ENCODE measurements at places on chromosomes 5 and 9. TPM values are rescaled to one million over a fixed set of nuclear protein-coding genes. Genes with fewer than 3 reads are reported as not detected.

DNA sequence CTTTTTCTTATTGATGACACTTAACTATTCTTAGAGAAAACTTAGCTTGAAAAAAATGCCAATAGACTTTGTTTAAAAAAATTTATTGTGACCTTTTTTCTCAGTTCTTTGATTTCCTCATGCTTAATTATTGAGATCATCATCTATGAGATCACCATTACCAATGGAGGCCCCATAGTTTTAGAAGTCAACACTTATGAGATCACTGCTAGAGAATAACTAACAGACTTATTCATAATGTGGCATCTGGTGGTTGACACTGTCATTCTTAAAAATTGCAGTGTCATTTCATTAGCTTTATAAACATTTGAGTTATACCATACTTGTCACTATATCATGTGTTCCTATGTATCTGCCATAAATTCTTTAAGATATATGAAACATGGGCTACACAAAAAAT is 14.9 kb upstream of the FEM1C start:
- no peak for DNase-seq

GRCh38 chr9:113973226-113973625 is 97.1 kb downstream of the ZNF618 start:
- DNase-seq, result no peak

The PRELID2 gene
- not detected for polyA plus RNA-seq

DNA sequence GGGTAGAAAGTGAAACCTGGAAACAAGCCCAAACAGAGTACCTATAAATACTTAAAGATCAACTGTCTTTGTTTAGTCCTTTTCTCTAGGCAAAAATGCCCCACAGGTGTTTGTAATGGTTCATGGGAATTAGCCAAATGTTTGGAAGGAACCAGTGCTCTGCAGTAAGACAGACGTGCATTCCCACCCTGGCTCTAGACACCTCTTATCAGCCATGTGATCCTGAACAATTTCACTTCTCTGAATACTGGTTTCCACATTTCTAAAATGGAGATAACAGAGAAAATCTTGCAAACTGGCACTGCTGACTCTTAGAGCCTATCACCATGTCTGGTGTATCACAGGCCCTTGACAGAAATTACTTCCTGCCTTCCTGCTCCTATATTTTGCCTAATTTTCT is 30.0 kb downstream of the GLIS3 start:
- DNase-seq, result no peak

GRCh38 chr9:34442770-34443169 is 15.6 kb downstream of the FAM219A start:
- DNase-seq, result no peak

The DOLPP1 gene
- 10.4 TPM for polyA plus RNA-seq

- no peak for DNase-seq
These were observed 110.5 kb downstream of the ADAMTS12 start for GRCh38 chr5:33781286-33781685.

DNA sequence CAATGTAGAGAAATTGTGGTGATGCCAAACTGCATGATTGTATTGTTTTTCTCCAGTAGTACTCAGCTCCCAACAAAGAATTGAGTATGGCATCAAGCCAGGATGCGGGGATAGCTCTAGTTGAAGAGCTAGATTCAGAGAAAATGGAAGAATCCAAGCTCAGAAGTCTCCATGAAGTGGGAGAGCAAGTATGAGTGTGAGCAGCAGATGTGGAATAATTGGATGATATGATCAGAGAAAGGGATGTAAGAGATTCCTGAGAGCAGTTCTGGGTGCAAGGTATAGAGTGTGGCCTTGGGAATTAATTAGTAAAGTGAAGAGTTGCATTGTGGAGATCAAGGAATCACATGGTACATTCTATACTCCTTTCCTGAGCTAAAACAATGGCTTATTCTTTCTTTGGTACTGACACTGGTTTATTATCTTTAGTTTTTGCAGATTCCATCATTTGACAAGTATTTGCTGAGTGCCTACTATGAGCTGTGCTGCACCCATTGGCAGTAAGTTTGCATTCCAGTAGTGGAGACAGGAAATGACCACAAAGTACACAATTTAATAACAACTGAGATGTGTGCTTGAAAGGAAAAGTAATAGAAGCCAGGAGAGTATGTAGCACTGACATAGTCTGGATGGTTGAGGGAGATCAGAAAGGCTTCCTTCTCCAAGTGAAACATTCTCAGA is 177.1 kb downstream of the CPLANE1 start:
- peak; percentile 0 for DNase-seq

DNA sequence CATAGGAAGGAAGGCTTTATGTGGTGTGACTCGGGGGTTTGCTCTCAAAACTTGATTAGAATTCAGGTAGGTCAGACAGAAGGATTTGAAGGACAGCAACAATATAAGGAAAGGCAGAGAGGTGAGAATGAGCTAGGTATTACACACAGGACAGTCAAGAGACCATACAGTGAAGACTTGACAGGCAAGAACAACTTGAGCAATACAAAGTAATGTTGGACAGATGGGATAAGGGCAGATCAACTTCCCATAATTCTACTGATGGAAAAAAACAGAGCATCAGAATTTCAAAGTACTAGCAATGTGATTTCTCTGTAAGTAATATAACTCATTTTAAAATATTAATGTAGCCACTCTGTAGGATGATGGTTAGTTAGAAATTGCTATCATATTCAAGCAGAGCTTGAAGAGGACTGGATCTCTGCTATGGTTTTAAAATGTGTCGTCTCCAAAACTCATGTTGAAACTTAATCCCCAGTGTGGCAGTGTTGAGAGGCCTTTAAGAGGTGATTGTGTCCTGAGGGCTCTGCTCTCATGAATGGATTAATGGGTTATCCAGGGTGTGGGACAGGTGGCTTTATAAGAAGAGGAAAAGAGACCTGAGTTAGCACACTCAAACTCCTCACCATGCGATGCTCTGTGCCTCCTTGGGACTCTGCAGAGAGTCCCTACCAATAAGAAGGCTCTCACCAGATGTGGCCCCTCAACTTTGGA is 22.4 kb upstream of the HOMER1 start:
- DNase-seq, result no peak

GRCh38 chr5:34552686-34553085 is 103.4 kb upstream of the RAI14 start:
- DNase-seq, result no peak
